ENCODE measurements at places on chromosomes 2 and 18.

- no peak for DNase-seq
These were observed 65.8 kb upstream of the IGFBP5 start for GRCh38 chr2:216761133-216761532.

- no peak for DNase-seq
These were observed 71.0 kb downstream of the EVA1A start for GRCh38 chr2:75489721-75490120.

GRCh38 chr2:217722883-217723472, 279.8 kb downstream of the TNS1 start:
- DNase-seq: no peak

- DNase-seq: no peak
These were observed 580.7 kb downstream of the DCC start for GRCh38 chr18:52920665-52921064.

DNA sequence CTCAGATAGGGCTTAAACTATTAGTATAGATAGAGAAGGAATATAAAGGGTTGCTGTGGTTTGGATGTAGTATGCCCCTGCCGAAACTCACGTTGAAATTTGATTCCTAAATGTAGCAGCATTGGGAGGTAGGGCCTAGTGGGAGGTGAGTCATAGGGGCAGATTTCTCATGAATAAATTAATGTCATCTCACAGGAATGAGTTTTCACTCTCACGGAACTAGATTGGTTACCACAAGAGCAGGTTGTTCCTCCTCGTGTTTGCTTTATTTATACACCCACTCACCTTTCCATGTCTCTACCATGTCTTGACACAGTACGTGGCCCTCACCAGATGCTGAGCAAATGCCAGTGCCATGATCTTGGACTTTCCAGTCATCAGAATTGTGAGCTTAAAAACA, 218.2 kb downstream of the RBM43 start:
- DNase-seq: no peak

DNA sequence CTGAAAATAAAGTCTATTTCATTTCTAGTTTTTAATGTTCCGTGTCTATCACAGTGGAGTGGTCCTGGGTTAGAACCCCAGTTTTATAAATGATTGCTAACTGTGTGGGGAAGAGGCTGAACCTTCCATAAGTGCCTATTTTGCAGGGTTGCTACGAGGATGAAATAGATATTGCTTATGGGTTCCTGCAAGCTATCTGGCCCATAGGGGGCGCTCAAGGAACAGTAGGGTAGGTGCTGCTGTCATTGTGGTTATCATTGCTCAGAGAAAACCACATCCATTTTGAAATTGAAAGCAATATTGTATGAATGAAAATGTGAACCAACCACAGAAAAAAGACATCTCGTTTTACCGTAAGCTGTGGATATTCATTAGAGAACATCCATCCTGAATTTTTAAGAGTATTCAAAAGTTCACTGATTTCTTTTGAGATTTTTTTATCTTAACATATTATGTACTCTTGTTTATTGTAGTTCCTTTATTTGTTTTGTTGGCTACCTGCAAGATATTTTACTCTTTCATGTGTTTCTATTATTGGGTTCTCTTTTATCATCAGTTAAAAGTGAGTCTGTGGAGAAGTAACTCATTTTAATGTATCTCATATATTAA, 261.6 kb downstream of the NAPG start:
- peak; percentile 59 for DNase-seq

DNA sequence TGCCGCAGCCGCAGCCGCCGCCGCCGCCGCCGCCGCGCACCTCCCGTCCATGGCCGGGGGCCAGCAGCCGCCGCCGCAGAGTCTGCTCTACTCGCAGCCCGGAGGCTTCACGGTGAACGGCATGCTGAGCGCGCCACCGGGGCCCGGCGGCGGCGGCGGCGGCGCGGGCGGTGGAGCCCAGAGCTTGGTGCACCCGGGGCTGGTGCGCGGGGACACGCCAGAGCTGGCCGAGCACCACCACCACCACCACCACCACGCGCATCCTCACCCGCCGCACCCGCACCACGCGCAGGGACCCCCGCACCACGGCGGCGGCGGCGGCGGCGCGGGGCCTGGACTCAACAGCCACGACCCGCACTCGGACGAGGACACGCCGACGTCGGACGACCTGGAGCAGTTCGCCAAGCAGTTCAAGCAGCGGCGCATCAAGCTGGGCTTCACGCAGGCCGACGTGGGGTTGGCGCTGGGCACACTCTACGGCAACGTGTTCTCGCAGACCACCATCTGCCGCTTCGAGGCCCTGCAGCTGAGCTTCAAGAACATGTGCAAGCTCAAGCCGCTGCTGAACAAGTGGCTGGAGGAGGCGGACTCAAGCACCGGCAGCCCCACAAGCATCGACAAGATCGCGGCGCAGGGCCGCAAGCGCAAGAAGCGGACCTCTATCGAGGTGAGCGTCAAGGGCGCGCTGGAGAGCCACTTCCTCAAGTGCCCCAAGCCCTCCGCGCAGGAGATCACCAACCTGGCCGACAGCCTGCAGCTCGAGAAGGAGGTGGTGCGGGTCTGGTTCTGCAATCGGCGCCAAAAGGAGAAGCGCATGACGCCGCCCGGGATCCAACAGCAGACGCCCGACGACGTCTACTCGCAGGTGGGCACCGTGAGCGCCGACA, 2.4 kb downstream of the POU3F3 start:
- DNase-seq: no peak

GRCh38 chr18:68282232-68282631, 432.7 kb downstream of the TMX3 start:
- no peak for DNase-seq

- no peak for DNase-seq
These were observed 8.2 kb upstream of the TMEM18 start for GRCh38 chr2:685421-685820.

- no peak for DNase-seq
These were observed 119.7 kb upstream of the KLF7 start for GRCh38 chr2:207285473-207285815.

DNA sequence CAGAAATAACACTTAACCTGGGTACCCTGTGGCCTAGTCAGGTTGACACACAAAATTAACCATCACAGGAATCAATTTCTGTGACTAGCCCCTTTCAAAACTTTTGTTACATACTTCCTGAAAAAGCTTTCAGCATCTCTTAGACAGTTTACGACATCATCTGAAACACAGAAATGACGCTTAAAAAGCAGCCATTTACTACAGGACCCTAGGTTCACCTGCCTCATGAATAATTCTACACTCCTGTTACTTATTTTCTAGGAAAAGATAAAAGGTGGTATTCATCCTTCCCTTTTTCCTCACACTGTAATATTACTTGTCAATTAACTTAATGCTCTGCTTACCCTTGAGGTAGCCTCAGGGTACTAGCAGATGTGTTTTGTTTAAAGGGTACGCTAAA, 388.4 kb downstream of the IRS1 start:
- DNase-seq: no peak

DNA sequence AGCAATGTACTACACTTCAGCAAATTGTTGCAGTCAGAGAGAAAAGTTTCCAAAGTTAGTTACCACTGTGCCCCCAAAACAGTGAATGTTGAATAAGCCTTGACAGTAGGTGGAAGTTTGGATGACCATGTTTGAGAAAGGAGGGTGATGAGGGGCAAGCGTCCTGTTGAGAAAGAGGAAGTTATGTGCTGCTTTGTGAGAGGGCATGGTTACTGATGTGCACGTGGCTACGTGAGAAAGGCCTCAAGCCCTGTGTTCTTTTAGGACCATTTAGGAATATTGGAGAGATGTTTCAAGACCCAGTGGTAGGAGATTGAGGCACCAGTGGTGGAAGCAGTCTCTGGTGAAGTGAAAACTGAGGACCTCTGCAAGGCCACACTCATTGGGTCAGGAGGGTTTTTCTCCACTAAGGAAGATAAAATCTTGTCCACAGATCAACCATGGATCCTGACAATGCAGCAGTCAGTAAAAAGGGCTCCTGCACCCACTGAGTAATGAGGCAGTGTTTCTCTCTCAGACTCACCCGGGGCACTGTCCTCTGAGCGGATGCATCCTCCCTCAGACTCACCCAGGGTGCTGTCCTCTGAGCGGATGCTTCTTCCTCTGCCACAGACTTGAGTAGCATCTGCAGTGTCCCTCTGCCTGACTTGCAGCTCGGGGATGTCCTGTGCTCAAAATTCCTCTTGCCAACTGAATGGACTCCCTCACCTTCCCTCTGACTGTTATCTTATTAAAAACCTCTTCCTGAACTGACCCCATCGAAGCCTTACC, 34.7 kb upstream of the ACTR3 start:
- no peak for DNase-seq

Data from SIG-M5 (cell line).